ENCODE measurements at places on chromosomes 5 and 9.
A peak's percentile ranks its signal among the peaks of the same experiment; 100 is the strongest.

- no peak for DNase-seq
Measured at GRCh38 chr5:124182133-124182532, 564.3 kb downstream of the ZNF608 start.

GRCh38 chr9:97640325-97640724 is 6.7 kb downstream of the NCBP1 start:
- DNase-seq: no peak

DNA sequence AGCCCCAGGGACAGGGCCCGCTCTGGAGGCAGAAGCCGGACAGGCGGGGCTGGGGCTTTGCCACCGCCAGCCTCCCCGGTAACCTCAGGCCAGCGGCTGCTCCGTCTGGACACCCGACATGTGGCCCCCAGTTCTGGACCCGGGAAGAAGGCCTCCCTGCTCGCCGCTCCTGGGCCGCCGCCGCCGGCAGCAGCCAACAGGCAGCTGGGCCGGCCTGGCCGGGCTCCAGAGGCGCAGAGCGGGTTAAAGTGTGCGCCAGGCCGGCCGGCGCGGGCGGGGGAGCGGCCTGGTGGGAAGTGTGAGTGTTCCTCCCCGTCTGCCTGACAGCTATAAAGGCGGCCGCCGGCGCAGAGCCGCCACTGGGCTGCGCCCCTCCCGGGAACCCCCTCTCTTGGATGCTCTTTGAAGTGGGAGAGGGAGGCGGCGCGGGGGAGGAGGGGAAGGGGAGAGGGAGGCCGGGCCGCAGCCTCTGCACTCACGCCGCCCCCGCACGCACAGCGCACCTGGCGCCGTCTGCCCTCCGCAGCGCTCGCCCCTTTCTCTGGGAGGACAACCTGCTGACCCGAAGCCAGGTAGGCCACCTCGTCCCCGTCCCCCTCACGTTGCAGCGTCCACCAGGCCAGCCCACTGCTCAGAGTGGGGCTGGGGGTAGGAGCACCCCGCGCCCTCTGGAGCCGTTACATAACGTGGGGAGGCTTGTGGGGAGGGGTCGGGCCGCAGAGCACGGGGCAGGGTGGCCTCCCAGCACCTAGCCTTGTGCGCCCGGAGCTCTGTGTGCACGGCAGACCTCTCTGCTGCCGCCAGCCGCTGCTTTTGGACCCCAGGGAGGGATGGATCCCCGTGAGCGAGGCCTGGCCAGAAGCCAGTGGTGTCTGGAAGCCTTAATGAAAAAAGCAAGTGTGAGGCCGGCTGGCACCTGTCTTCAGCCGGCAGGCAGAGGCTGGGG is at the start of gene ADAMTSL2:
Gene ADAMTSL2, plus strand, starts transcription at position 359 of the 946 bp plus-strand sequence. CDS start 2,009 bp downstream, outside the sequence.
- peak; percentile 19 for DNase-seq

DNA sequence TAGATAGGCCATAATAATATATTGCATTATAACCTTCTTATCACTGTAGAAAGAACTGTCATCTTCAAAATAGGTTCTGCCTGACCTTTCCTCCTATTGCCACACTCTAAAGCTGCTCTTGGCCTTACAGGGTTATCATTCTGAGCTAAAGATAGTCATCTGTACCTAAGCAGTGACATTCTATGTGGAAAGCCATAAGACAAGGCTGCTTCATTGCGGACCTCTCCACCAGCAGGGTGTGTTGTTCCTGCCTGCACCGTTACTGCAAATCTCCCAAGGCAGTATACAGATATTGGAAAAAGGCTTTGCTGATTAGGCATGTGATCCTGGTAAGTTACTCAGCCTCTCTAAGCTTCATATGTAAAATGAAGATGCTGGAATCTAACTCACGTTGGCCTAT is 8.1 kb downstream of the ZNF622 start:
- DNase-seq: no peak

GRCh38 chr5:142182840-142183239 is 74.3 kb downstream of the NDFIP1 start:
- DNase-seq: no peak

DNA sequence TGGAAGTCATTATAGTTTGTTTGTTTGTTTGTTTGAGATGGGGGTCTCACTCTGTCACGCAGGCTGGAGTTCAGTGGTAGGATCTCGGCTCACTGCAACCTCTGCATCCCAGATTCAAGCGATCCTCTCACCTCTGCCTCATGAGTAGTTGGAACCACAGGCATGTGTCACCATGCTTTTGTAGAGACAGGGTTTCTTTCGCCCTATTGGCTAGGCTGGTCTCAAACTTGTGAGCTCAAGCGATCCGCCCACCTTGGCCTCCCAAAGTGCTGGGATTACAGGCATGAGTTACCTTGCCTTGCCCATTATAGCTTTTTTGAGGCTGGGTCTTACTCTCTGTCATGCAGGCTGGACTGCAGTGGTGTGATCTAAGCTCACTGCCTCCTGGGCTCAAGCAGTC is 28.8 kb downstream of the NSD1 start:
- no peak for DNase-seq

DNA sequence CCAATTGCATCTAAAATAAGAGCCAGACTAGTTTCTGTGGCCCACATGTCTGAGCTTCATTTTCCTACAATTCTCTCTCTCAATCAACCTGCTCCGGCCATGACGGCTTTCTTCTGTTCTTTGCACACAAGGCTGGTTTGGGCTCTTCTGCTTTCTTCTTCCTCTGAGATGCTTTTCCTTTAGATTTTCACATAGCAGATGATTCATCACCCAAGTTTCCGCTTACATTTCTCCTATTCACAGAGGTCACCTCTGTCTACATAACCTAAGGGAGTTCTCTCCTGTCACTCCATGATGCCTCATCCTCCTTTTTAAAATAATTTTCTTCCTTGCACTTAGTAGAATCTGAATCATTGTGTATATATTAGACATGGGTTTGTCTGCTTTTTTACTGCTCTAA is 334.6 kb upstream of the TUSC1 start:
- no peak for DNase-seq

DNA sequence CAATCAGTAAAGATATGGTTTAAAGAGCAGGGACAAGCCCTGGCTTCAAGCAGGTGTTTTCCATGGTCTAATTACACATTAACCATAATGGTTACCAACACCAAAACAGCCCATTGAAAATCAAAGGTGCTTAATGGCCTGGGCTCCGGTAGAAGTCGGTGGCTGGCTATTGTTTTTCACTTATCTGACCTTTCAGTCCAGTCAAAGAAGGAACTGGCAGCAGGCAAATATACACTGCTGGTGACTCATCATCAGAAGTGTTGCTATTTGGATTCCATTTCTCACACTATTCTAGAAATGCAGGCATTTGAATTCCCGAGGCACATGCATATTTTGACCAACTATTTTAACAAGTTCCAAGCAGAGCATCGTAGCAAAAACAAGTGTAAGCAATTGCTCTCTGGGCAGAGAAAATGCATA is 26.3 kb upstream of the GABRP start:
- DNase-seq: no peak

DNA sequence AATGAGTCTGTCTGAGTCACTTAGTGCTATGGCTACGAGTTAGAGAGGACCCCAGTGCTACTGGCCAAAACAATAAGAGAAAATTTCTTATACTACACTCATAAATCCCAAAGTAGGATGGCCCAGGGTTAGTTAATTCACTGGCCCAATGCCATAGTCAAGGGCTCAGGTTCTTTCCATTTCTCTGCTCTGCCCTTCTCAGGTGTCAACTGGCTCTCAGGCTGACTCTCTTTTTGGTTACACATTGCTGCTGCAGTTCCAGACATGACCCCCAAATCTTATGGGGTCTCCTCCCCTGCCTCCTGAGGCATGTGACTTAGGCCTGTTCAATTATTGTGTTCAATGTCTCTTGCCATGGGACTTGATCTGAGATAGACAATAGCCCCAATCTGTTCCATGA is 70.4 kb downstream of the ARHGEF37 start:
- DNase-seq: no peak

DNA sequence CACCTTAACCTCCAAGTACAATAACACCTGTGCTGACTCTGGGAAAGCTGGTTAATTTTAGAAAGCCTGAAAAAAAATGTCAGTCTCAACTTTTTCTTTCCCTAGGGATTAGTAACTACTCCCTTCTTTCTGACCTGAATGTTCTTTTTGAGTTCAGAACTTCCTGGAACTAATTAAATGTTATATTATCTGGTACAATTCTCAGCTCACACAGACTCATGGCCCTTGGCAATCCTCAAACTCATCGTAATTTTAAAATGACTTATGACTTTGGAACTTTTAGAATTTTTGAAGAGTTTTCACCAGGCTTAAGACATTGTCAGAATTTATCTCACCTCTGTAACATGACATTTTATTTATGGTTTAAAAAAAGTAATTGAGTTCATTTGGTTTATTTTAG is 315.0 kb downstream of the FER start:
- no peak for DNase-seq
